NCI-H524 (cell line): ENCODE measurements at places on chromosomes 7 and 10.

GRCh38 chr10:102230861-102231356 lies 4.8 kb downstream of the ELOVL3 start:
- no peak for DNase-seq

DNA sequence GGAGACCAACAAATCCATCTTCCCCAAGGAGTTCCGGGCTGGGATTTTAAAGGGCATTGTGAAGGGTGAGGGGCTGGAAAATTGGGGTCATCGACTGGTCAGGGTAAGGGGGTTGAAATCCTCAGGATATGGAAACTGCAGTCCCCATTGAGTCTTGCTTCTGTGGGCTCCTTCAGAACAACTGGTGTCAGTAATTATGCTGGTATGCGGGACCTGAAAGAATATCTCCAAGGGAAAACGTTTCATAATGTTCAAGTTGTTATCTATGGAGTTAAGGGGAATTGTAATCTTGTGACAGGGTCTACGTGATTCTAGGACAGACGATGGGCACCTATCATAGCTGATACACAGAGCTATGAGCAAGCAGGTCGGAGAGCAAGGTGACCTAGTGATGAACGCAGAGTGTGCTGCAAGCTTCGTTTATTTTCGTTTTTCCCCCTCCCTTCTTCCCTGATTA lies 494 bp upstream of the RHBDD2 start:
- DNase-seq = no peak

DNA sequence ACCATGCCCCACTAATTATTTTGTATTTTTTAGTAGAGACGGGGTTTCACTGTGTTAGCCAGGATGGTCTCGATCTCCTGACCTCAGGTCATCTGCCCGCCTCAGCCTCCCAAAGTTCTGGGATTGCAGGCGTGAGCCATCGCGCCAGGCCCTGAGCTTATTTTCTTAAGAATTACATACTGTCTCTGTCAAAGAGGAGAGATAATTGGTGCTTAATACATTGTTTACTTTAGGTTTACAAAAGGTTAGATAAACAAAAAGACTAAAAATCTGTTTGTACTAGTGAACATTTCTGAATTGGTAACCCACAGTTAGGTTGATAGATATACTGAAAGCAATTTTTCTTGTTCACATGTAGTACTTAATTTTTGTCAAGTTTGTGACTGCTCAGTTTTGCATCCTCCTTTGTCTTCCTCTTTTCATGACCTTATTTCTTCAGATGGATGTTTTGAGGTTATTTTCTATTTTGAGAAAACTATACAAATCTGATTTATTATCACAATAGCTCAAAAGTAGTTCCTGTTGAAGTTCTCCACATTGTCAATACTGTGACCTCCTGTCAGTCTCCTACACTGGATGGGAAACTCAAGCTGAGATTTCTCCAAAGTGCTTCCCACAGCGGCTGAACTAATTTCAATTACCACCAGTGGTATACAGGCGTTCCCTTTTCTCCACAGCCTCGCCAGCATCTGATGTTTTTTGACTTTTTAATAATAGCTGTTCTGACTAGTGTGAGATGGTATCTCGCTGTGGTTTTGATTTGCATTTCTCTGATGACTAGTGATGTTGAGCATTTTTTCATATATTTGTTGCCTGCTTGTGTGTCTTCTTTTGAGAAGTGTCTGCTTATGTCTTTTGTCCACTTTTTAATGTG lies 22.5 kb downstream of the HHEX start:
- DNase-seq = no peak

- DNase-seq = no peak
These were observed 58.1 kb upstream of the MXI1 start for GRCh38 chr10:110149259-110149658.

- no peak for DNase-seq
These were observed 294.1 kb upstream of the CSTF2T start for GRCh38 chr10:51993475-51993874.

DNA sequence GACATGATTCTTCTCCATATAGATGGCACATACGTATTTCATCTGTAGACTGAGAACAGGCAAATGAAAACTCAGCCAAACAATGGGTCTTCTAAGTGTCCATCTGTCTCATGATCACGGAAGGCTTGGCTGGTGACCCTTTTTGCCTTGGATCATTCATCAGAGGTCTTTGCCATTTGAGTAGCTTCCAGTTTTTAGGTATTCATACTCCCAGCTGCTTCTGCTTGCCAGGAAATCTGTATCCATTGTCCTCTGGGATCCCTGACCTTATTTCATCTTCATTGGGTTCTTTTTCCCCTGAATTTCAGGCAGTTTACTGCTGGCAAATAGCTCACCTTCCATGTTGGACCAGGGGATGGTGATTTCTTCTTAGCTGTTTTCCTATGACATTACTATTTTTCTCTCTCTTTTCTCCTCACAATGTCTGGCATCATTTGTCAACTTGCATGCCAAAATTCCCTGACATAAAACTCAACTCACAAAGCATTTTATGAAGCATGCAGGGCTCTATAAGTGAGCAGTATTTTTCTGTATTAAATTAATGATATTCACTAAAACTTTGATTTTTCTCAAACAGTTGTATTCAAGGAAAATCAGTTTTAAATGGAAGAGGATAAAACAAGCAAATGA lies 241.2 kb downstream of the DNAJB9 start:
- no peak for DNase-seq

DNA sequence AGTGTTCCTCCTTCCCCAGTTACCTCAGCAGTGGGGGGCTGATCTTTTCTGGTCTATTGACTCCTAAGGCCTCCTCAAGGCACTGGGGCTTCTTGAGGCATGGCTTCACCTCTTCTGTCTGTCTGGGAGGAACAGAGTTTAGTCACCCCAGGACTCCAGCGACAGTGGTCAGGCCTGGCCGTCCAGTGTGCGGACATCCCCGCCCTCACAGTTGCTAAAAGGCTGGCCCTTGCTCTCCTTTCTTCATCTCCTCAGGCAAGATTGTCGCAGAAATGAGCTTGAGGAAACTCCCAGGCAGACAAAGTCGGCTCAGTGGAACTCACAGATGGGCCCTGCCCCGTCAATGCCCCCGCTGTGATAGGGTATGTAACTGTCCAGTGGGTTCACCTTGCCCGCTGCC lies 7.0 kb upstream of the FFAR4 start:
- DNase-seq = no peak

- no peak for DNase-seq
These were observed 628.4 kb downstream of the CALN1 start for GRCh38 chr7:71783779-71784178.

- DNase-seq = no peak
These were observed 89.7 kb upstream of the FAM20C start for GRCh38 chr7:102721-103120.

GRCh38 chr7:150444674-150445365 lies 5.6 kb upstream of the GIMAP8 start:
- DNase-seq = no peak

DNA sequence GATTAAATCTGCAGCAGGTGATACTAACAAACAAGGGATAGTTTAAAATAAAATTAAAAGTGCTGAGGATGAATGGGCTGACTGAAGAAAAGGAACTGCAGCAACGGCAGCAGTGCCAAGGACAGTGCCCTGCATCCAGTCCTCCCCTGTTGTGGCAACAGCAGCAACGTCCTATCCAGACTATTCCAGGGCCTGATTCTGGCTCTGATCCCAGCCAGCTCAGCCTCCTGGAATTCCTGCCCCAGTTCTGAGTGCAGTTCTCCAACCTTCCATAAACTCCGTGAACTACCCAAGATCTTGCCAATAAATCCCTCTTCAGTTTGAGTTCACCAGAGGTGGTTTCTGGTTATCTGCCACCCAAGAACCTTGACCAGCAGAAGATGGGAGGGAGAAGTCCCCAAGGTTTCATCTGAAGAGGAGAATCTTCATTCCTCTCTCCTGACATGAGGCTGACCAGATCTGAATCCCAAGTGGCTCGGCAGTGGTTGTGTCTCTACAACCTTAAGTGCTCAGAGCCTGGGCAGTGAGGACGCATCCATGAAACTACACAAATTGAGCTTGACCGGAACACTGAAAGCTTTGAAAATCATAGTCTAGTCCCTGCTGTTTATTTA lies 115.8 kb downstream of the SORBS1 start:
- no peak for DNase-seq

- DNase-seq = no peak
These were observed 39.9 kb upstream of the EMX2 start for GRCh38 chr10:117502421-117503243.

DNA sequence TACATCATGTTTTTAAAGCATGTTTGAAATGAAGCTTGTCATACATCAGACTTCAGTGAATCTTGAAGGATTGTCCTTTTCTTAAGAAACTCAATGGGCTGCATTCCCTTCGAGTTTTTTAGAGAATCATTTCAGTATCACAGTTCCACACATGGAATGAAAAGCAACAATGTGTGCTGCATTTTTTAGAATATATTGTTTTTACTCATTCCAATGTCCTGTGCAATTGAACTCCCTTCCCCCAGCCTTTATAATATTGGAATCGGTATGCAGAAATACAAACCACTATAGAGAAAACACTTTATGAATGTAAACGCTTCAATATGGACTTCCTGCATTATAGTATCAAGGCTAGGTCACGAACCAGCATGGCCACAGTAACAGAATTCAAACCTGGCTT lies 634.4 kb downstream of the GATA3 start:
- no peak for DNase-seq
